GM12891 (cell line): ENCODE measurements at places on chromosomes 1 and 21.

GRCh38 chr1:169885207-169885606 is 8.5 kb downstream of the SCYL3 start:
- no peak for DNase-seq

DNA sequence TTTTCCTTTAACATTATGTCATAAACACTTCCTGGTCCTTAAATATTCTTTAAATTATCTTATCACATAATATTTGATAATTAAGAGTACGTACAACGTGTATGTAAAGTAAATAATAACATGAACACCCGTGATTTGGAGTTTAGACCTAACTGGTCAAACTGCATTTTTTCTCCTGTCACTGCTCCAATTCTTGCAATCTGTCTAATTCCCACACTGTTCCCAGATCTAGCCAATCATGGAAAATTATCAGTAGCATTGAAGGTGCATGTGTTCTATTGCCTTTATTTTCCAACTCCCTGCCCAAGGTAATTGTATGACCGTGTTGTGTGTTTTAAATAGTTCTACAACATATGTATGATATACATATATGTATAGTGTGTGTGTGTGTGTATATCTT is 2.1 kb upstream of the PM20D1 start:
- no peak for DNase-seq

DNA sequence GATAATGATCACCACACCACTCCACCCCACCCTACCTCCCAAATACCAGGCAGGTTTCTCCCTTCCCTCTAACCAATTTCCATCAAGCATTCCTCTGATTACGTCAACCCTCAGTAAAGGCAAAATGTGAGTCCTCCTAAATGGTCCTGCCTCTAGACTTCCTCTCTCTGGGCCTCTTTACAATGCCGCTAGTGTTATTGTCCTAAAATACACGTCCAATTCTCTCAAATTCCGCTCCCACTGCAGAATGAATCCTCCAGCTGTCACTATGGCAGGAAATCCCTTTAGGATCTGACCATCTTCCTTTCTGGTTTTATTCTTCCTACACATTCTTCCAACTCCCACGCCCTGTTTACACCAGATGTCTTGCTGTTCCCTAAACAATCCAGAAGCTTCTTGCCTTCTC is 68.7 kb downstream of the DEGS1 start:
- DNase-seq: no peak

DNA sequence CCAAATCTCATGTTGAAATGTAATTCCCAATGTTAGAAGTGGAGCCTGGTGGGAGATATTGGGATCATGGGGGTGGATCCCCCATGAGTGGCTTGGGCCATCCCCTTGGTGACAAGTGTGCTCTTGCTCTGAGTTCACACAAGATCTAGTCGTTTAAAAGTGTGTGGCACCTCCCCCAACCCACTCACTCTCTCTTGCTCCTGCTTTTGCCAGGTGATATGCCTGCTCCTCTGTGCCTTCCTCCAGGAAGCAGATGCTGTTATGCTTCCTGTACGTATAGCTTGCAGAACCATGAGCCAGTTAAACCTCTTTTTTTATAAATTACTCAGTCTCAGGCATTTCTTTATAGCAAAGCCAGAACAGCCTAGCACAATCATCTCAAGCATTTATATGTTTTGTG is 23.0 kb upstream of the HSPA13 start:
- DNase-seq: no peak

GRCh38 chr1:40856656-40857302 is 5.4 kb downstream of the CITED4 start:
- DNase-seq: no peak

DNA sequence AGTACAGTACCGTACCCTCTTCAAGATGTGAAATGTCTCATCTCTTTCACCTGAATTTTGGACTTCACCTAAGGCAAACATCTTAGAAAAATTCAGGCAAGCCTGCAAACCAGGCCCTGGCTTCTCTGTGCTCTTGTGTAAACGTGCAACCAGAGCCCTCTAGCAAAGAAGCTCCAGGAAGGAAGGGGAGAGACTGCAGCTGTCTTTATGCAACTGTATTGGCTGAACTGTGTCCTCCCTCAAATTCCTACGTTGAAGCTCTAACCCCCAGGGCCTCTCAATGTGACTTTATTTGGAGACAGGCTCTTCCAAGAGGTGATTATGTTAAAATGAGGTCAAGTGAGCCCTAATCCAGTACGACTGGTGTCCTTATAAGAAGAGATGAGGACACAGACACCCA is 60.3 kb downstream of the SLC45A1 start:
- DNase-seq: no peak

- DNase-seq: no peak
Observed at GRCh38 chr1:70778934-70779333, 268.7 kb downstream of the PTGER3 start.

GRCh38 chr1:113947388-113948107 is 18.4 kb downstream of the HIPK1 start:
- no peak for DNase-seq

GRCh38 chr21:42302076-42302650 is 13.0 kb downstream of the TFF3 start:
- no peak for DNase-seq

DNA sequence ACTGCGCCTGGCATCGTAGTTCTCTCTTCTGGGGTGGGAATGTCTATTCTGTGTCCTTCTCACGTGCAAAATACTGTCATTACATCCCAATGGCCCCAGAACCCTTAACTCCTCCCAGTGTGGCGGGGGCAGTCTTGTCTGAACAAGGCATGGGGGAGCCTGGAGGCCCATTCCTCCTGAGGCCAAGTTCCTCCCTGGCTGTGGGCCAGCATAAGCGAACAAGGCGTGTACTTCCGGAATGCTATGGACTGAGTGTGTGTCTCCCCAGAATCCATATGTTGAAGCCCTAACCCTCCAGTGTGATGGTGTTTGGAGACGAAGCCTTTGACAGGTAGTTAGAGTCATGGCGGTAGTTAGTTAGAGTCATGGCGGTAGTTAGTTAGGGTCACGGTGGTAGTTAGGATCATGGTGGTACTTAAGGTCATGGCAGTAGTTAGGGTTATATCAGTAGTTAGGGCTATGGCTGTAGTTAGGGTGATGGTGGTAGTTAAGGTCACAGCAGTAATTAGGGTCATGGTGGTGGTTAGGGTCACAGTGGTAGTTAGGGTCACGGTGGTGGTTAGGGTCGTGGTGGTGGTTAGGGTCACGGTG is 71.0 kb downstream of the PRKCZ start:
- DNase-seq: no peak

DNA sequence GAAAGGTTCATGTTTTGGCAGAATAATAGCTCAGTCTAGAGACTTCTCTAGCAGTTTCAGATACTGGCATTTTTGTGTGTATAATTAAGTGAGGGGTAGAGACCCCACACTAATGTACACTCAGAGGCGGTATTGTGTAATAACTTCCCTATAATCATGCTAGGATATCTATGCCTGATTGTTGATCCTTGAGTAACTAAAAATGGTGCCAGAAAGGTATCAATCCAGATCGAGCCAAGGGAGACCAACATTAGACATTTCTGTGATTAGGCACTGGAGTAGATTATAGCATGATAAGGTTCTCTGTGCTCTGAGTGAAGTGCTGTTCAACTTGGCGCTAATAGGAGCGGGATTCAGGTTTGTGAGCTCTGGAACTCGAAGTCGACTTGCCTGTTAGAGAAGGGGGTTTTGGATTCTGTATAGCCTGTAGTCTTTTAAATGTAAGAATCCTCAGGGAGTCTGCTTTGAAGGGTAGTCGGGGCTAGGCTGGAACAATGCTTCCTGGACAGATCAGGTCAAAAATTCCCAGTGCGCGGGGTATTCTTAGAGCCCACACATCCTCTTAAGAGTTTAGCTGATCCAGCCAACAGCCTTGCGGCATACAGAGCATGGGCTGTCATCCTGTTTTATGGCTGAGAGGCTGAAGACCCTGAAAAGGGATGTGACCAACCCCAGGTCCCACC is 24.2 kb downstream of the MAN1C1 start:
- DNase-seq: no peak

DNA sequence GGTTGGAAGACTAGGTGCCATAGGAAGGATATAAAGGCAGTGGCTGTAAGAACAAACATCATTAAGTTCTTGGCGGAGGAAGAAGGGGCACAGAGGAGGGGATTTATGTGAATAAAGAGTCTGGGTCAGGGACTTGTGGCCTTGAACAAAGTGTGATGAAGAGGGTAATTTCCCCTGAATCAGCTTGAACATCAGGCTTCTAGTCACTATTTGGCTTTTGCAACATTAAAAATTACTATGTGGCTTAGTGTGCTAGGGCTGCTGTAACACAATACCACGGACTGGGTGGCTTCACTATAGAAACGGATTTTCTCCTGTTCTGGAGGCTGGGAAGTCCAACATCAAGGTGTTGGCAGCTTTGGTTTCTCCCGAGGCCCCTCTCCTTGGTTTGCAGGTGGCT is 70.5 kb upstream of the CNIH3 start:
- no peak for DNase-seq

DNA sequence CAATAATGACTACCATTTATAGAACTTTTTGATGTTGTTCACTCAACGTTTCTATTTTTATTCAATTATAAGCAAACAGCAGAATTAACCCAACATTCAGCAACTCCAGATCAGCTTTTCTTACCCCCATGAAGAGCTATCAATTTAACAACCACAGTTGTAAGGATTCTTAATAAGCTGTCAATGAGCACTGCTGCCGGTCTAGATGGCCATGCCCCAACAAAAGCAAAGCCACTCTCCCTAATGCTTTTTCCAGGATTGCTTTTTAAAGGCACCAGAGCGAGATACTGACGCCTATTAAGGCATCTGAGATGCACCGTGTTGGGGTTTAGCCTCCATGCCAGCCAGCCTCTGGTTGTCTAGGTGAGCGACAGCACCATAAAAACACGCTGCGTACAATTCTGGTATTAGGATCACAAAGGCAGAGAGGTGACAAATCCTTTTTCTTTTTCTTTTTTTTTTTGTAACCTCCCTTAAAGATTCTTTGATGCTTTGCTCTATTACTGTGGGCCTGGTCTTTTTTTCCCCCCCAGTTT is 39.5 kb downstream of the PTPRC start:
- DNase-seq: no peak

GRCh38 chr1:164806531-164806930 is 247.5 kb downstream of the PBX1 start:
- no peak for DNase-seq

DNA sequence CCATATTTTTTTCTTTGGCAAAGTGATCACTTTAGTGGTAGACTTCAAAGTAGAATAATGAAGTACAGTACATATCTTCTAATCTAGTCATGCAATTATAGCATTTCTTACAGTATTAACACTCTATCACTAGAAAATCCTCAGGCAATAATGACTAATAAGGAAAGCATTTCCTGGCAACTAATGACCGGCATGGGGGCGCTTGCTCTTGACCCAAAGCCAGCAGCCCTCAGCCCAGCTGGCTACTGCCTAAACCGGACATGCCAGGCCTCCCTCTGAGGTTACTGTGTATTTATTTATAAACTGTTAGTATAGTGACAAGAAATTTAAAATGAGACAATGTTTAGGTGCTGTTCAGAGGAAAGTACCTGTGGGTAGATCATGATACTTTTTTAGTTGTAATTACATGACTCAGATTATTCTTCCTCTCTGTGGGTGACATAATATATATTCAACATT is 633.8 kb downstream of the PTPRC start:
- no peak for DNase-seq

- DNase-seq: no peak
Observed at GRCh38 chr1:53659436-53659835, 79.5 kb downstream of the GLIS1 start.

- DNase-seq: no peak
Observed at GRCh38 chr1:246176126-246177024, 330.7 kb downstream of the SMYD3 start.

DNA sequence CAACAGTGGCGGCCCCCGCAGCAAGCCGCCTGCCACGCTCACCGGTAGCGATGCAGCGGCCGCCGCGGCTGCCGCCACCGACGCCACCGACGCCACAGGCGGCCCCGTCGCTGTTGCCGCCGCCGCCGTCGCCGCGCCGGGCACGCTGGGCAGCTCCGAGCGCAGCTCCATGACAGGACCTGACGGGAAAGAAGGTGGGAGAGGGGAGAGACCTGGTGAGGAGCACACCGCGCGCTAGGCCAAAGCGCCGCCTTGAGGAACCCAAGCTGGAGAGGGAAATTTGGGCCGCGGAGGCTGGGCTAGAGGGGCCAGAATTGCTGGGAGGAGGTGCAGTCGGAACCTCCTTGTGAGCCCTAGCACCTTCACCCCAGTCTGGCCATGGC is 1.9 kb downstream of the DMRTA2 start:
- no peak for DNase-seq

- no peak for DNase-seq
Observed at GRCh38 chr1:31099293-31100032, 33.9 kb upstream of the PUM1 start.

DNA sequence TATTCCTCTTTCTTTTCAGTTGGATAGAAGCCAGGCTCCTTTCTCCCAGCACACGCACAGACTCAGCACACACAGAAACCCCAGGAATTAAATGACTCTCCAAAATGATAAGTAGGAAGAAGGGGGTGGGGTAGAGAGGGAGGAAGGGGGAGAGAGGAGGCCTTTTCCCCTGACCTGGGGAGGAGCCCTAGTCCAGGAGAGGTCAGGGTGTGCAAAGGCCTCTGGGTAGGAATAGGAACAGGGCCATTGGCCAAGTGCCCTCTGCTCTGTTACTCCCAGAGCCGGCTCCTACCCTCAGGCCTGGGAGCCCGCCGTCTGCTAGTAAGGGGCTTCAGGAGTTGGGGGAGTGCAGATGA is 35.6 kb upstream of the PUM1 start:
- DNase-seq: no peak

- no peak for DNase-seq
Observed at GRCh38 chr21:35036465-35037383, 12.4 kb downstream of the RUNX1 start.

- no peak for DNase-seq
Observed at GRCh38 chr1:76336931-76337371, 262.4 kb downstream of the ST6GALNAC3 start.

DNA sequence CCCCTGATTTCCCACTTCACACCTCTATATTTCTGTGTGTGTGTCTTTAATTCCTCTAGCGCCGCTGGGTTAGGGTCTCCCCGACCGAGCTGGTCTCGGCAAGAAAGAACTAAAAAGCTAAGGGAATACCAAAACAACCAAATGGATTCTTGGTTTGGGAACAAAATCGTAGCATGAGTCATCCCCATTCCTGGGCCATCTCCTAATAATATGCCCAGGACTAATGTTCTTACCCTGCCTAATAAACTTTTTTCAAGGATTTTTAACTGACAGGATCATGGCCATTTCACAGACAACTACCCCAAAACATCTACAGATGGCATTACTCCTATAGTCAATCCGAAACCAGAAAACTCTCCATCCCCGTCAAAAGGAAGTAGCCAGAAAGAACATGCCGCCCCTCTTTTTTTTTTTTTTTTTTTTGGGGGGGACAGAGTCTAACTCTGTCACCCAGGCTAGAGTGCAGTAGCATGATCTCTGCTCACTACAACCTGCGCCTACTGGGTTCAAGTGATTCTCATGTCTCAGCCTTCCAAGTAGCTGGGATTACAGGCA is 4.1 kb upstream of the HPDL start:
- no peak for DNase-seq

DNA sequence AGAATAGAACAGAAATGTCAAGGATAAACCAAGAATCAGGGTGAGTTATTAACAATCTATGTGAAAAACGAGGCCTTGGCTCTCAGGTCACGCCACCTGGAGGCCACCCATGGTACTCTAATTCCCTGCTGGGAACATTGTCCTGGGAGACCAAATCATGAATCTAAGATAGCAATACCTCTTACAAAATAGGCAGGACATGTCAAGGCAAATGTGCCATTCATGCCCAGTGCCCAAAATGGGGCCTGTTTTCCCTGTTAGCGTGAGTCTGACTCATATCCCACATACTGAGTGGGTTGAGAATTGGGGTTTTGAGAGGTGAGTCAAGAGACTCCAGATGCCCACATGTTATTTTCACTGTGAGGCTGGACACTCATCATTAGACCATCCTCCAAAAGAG is 380.8 kb downstream of the HHIPL2 start:
- no peak for DNase-seq
